ENCODE measurements at places on chromosomes 1 and 21.

GRCh38 chr1:97337250-97338030 is 583.4 kb downstream of the DPYD start:
- no peak for DNase-seq

- DNase-seq: no peak
Measured at GRCh38 chr1:197842646-197843045, 59.8 kb upstream of the C1orf53 start.

GRCh38 chr1:46535063-46535462 is 16.4 kb downstream of the KNCN start:
- peak; percentile 15 for DNase-seq

GRCh38 chr1:36387141-36387949 is 1.6 kb upstream of the STK40 start:
- no peak for DNase-seq

DNA sequence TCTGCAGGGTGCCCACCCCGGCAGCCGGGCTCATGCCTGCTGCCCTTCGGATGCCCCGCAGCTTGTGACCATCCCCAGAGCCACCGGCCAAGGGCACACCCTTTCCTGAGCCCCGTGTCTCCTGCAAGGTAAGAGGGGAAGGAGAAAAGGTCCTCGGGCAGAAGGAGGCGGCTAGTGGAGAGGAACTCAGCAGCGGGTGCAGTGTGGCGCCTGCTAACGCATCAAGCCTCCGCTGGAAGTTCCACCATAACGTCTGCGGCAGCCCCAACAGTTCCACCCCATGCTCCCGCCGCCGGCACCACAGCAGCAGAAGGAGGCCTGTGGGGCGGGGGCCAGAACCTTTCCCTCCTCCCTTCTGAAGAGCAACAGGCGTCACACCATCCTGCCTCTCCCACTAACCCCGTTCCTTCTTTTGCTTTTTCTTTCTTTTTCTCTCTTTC is 990 bp downstream of the VWA5B1 start:
- DNase-seq: no peak

DNA sequence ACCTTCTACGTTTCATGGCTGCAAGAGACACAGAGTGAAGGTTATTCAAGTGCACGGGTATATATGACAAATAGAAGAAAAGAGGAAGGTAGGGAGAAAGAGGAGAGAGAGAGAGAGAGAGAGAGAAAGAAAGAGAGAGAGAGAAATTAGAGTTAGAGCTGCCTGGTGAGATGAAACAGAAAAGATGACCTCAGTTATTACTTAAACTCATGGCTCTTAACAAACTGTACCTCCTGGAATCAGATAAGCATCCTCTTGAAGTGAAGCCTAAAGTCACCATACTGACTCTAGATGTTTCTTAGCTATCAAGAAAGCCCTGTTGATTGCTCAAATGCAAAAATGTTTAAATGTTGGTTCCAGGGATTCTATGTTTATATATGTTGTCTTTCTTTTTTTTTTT is 597.7 kb upstream of the ZP4 start:
- no peak for DNase-seq

Measured in activated CD4-positive, alpha-beta T cell treated with anti-CD3 and anti-CD28 coated beads for 4 hours (primary cell).